GM23338 (cell line): ENCODE measurements at places on chromosomes 5 and 9.

DNA sequence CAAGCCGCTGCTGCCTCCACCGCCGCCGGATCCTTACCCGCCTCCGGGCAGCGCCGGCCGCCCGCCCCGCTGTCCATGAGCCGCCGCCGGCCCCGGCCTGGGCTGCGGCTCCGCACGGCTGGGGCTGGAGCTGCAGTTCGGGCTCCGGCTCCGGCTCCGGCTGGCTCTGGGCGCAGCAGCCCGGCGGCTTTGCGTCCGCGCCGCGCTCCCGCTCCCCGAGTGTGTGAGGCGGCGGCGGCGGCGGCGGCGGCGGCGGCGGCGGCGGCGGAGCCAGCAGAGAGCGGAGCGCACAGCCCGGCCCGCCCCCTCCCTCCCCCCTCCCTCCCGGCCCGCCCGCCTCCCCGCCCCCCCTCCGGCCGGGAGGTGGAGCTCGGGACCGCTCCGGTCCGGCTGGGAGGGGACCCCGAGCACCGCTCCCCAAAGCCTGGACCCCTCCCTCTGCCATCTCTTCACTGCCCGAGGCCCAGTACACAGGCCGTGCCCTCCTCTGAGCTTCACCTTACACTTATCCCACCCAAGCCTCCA, at the start of gene PCDH1:
Gene PCDH1, minus strand, starts transcription at position 225 of the 525 bp plus-strand sequence. Its CDS starts 148 bp downstream, at position 77.
- H3K27ac ChIP-seq: peak within 1 kb of the TSS; percentile 98
- no peaks in the 10 kb centered on the region for H3K36me3 ChIP-seq
- H3K4me3 ChIP-seq: peak within 1 kb of the TSS; percentile 98

- no peak for DNase-seq
- H3K27ac ChIP-seq: no peak overlapping the region
- H3K4me3 ChIP-seq: no peak overlapping the region
- peaks cover 17% of the 10 kb centered on the region for H3K4me1 ChIP-seq
Observed at GRCh38 chr5:107980923-107981692, 310.4 kb upstream of the EFNA5 start.

DNA sequence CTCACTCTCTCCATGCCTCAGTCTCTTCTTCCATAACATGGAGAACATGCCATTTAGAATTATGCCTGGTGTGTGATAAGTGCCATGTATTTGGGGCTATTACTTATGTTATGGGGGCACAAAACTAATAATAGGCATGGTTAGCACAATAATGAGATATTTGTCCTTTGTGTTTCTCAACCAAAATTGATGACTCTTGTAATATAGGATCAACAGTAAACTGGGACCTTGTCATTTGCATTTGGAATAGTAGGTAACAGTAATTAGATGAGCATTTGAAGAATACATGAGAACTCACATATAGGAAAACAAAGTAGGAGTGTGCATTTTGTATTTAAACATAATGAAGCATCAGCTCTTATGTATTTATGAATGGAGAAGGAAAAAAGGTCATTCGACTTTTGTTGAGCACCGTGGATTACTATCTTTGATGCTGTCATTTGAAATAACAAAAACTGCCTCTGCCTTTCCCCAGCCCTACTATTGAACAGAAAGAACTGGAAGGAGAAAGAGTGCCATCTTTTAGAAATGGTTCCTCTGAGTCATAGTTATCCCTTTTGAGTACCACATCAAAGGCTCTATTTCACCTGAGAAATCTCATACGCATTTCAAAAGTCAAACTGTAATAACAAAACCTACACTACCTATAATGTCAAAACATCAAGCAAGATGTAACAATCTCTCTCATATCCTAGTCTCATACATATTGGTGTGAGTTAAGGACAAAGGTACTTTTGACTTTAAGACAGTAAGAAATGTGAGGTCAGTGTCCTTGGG, 655.2 kb downstream of the PDE4D start:
- H3K4me3 ChIP-seq: no peak overlapping the region
- no peaks in the 10 kb centered on the region for H3K4me1 ChIP-seq
- H3K27me3 ChIP-seq: no peaks in the 10 kb centered on the region
- DNase-seq: no peak
- H3K36me3 ChIP-seq: no peaks in the 10 kb centered on the region
- H3K27ac ChIP-seq: no peak overlapping the region

- H3K36me3 ChIP-seq: no peaks in the 10 kb centered on the region
- H3K27me3 ChIP-seq: no peaks in the 10 kb centered on the region
- DNase-seq: peak; percentile 69
- H3K4me1 ChIP-seq: peaks cover 31% of the 10 kb centered on the region
- peak overlapping the region; percentile 67; the same call in 1 of the 2 replicates for H3K27ac ChIP-seq
Observed at GRCh38 chr5:66963559-66963971, 233.0 kb downstream of the CD180 start.

- no peak for DNase-seq
- H3K36me3 ChIP-seq: no peaks in the 10 kb centered on the region
- H3K4me3 ChIP-seq: no peak overlapping the region
- no peak overlapping the region for H3K27ac ChIP-seq
- H3K27me3 ChIP-seq: no peaks in the 10 kb centered on the region
Observed at GRCh38 chr5:127950707-127951391, 132.7 kb upstream of the SLC12A2 start.

- H3K27ac ChIP-seq: no peak overlapping the region
- H3K27me3 ChIP-seq: no peaks in the 10 kb centered on the region
- H3K36me3 ChIP-seq: no peaks in the 10 kb centered on the region
- H3K4me3 ChIP-seq: no peak overlapping the region
- H3K4me1 ChIP-seq: peaks cover 12% of the 10 kb centered on the region
- DNase-seq: no peak
Observed at GRCh38 chr9:87054999-87055686, 107.8 kb upstream of the GAS1 start.

- H3K36me3 ChIP-seq: no peaks in the 10 kb centered on the region
- no peak overlapping the region for H3K27ac ChIP-seq
- H3K27me3 ChIP-seq: no peaks in the 10 kb centered on the region
- no peak overlapping the region for H3K4me3 ChIP-seq
Observed at GRCh38 chr9:72443855-72444254, 77.6 kb upstream of the TMC1 start.

DNA sequence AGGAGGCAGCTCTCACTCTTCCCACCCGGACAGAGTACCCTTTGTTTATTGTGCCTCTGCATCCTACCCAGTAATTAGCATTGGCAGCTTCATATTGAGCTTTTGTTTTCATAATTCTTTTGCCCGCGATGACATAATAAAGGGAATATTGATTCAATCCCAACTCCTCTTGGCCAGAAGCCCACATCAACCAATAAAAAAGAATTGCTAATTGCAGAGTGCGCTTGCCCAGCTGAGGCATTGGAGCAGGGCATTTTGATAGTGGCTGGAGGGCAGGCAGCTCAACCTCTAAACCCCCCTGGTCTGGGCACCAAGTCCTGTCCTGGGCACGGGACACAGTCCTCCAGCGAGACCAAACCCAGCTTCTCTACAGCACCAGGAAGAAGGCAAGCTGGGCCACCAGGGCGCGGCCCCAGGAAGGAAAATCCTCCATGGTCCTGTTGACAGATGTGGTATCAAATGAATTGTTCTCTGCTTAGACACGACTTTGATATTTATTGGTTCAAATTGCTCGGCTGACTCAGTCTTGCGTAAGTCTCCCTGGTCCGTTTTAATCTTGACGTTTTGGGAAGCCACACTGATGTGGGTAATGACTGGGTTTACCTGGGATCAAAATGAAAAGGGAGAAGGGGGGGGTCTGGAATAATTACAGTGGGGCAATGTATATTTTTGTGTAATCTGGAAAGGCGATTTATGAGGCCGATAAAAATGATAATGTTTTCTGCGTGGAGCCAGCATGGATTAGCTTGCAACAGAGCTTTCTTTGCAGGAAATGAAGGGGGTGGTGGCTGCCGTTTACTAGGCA, 220.7 kb upstream of the MSX2 start:
- no peaks in the 10 kb centered on the region for H3K4me1 ChIP-seq
- H3K36me3 ChIP-seq: no peaks in the 10 kb centered on the region
- no peaks in the 10 kb centered on the region for H3K27me3 ChIP-seq
- DNase-seq: no peak

- H3K27ac ChIP-seq: no peak overlapping the region
- DNase-seq: no peak
- H3K4me1 ChIP-seq: peaks cover 19% of the 10 kb centered on the region; the same call in 1 of the 2 replicates
- H3K27me3 ChIP-seq: no peaks in the 10 kb centered on the region
- H3K4me3 ChIP-seq: no peak overlapping the region
Observed at GRCh38 chr9:20041697-20042081, 252.9 kb upstream of the SLC24A2 start.

DNA sequence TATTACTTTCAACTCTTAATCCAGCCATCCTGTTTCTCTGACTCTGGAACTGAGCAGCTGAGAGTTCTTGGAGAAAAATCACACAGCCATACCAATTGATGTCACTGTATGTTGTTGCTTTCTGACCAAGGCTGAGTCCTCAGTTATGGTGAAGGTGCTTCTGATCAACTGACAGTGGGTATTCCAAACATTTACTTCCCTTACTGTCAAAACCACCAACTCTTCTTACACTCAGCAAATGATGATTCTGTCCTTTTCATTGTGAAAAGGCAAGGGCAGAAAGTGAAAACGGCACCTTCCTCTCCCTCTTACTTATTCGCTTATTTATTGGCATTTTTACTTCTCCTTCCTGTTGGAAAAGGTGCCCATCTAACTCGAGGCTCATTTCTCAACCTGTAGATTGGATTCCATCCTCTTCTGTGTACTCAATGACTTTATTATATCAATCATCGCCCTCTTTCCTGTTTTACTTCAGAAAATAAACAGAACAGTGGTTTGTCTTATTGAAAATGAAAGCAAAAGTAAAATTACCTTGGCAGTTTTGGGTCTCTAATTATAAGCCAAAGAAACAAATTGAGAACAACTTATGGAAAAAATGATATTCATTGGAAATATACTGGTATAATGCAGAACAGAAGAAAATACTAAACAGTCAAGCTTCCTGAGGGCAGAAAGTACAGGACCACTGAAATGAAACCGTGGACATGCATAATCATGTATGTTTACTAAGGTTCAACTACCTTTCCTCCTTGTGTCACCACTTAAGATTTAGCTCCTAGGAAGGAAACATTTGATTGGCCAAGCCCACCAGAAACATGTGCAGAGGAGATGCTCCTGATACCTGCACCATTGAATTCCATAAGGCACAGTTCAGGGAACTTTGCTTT, 104.5 kb upstream of the CHD1 start:
- no peaks in the 10 kb centered on the region for H3K4me1 ChIP-seq
- no peak for DNase-seq
- no peaks in the 10 kb centered on the region for H3K27me3 ChIP-seq
- no peak overlapping the region for H3K4me3 ChIP-seq

- no peak overlapping the region for H3K4me3 ChIP-seq
- DNase-seq: no peak
- 0 out of 2 replicates have a peak overlapping the region, but pooled peaks have one; percentile 76 for H3K27ac ChIP-seq
- no peaks in the 10 kb centered on the region for H3K27me3 ChIP-seq
Observed at GRCh38 chr5:34749431-34749873, 89.5 kb upstream of the TTC23L start.

GRCh38 chr5:156326718-156327259, at the start of gene SGCD:
SGCD (plus strand) TSS chr5:156327164.
- DNase-seq: peak; percentile 16
- no peaks in the 10 kb centered on the region for H3K4me1 ChIP-seq
- H3K36me3 ChIP-seq: no peaks in the 10 kb centered on the region
- H3K27me3 ChIP-seq: no peaks in the 10 kb centered on the region
- H3K4me3 ChIP-seq: no peak within 1 kb of the TSS
- H3K27ac ChIP-seq: no peak within 1 kb of the TSS

- no peak for DNase-seq
- H3K27ac ChIP-seq: no peak overlapping the region
- H3K4me1 ChIP-seq: 0 out of 2 replicates have a peak, but pooled peaks cover 3% of the 10 kb centered on the region
- no peak overlapping the region for H3K4me3 ChIP-seq
- no peaks in the 10 kb centered on the region for H3K27me3 ChIP-seq
Observed at GRCh38 chr5:74275171-74275992, 365.1 kb downstream of the ENC1 start.

GRCh38 chr9:87748881-87749280, 23.0 kb downstream of the CTSL start:
- no peaks in the 10 kb centered on the region for H3K27me3 ChIP-seq
- no peak for DNase-seq
- no peaks in the 10 kb centered on the region for H3K4me1 ChIP-seq
- H3K4me3 ChIP-seq: no peak overlapping the region
- no peak overlapping the region for H3K27ac ChIP-seq

DNA sequence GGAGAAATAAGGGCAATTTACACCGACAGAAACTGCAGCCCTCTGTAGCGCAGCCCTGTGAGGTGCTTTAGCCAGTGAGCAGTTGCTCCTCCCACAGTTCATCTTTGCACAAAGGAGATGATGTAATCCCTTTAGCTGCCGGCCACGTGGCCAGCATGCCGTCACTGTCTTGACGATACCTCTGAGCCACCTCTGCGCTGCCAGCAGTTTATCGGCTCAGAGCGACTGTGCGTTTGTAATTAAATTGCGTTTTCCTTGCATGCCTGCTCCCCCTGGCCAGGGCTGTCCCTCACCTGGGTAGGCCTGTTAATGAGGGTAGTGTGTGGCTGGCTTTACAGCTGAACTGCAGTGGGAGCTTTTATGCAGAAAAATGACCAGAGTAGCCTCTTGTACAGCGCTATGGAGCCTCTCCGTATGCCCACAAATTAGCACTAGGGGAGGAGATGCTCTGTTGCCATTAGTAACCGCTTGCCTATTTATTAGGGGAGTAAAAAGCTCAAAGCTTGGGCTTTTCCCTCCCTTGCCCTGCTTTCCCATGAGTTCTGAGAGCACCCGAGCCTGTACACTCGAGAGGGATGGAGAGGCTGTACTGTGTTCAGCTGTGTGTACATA, 107.0 kb downstream of the TRIO start:
- H3K27ac ChIP-seq: no peak overlapping the region
- DNase-seq: peak; percentile 86
- peaks cover 51% of the 10 kb centered on the region for H3K4me1 ChIP-seq
- no peak overlapping the region for H3K4me3 ChIP-seq
- H3K27me3 ChIP-seq: no peaks in the 10 kb centered on the region

DNA sequence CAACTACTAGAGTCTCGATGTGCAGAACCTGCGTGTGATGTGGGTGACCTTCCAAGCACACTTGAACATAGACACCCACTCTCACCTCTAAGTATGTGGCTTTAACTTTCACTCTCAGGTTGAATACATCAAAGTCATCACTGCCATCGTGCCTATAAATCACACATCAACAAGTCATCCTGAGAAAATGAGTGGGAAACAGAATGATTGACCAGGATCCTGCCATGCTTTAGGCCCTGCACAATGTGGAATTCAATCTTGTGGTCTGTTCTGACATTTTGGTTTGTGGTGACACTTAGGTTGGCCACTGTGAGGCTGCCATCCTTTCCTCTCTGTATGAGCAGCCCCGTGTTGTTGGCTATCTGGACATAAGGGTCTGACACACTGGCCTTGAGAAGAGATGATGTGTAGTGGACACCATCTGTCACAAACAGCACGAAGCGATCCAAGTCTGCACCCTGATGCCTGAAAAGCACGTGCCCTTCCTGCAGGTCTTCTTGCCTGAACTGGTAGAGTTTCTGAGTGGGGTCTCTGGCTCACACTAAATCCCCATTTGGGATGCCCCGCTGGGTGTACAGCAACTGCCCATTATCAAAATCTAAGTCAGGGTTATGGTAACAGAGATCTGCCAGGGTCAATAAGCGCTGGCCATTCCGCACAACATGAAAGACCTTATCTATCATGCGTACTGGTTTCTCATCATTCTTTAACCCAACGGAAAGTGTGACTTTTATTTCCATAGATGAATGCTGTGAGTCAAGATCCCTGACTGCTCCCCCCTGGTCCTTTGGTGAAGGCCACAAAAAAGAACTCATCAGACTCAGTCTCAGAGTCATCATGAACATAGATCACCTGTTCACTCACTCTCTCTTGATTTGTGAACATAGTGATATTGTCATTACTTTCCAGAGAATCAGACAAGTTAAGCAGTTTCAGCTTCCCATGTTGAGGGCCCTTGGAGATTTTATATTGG, 116.6 kb downstream of the ESM1 start:
- no peak for DNase-seq
- H3K36me3 ChIP-seq: no peaks in the 10 kb centered on the region
- H3K4me3 ChIP-seq: no peak overlapping the region
- H3K4me1 ChIP-seq: peaks cover 3% of the 10 kb centered on the region; the same call in 1 of the 2 replicates
- H3K27ac ChIP-seq: no peak overlapping the region
- H3K27me3 ChIP-seq: no peaks in the 10 kb centered on the region
